GM19239 (cell line): ENCODE measurements at places on chromosomes 4 and X.

- no peak for DNase-seq
Observed at GRCh38 chr4:183995570-183995969, 90.5 kb downstream of the STOX2 start.

GRCh38 chr4:38870098-38870808, 2.6 kb downstream of the FAM114A1 start:
- DNase-seq = no peak

DNA sequence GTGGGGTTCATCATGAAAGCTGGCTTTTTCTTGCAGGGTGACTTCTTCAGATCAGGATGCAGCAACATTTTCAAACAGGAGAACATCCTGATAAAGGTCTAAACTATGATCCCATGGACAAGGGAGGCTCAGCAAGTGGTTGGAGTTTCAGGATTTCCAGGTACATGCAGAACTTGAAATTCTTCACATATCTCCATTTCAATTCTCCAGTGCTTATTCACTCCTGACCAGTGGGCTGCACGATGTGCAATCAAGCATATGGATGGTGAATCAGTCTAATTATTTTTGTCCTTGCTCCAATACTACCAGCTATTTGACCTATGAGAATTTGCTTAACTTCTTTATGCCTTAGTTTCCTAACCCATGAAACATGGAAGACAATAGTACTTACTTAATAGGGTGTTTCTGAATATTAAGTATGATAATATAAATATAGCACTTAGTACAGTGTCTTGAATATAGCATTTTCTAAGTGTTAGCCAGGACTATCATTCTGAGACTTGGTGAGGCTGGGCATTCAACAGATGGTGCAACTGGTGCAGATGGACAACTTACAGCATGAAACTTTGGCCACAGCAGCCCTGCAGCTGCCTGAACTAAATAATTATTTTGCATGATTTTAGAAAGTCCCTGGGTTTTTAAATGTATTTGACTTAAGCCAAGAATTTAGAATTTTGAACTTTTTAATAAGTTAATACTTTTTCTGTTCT, 92.4 kb downstream of the HPGD start:
- DNase-seq = no peak

DNA sequence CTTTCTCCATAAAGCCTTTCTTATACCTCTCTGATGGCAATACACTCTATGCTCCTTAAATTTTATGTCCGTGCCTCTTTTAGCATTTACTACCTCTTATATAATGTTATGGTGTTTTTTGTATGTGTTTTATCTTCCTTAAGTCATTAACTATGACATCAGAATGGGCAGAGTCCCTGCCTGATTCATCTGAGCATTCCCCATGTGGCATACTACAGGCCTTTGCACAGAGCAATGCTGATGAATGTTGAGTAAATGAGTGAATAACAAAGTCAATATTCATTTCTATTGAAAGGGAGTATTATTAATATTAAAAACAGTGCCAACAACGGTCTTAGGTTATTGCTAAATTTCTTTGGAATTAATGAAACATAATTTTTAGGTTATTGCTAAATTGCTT, 18.8 kb upstream of the RPS6KA3 start:
- DNase-seq = no peak

- no peak for DNase-seq
Observed at GRCh38 chr4:107562316-107562715, 157.7 kb downstream of the PAPSS1 start.

DNA sequence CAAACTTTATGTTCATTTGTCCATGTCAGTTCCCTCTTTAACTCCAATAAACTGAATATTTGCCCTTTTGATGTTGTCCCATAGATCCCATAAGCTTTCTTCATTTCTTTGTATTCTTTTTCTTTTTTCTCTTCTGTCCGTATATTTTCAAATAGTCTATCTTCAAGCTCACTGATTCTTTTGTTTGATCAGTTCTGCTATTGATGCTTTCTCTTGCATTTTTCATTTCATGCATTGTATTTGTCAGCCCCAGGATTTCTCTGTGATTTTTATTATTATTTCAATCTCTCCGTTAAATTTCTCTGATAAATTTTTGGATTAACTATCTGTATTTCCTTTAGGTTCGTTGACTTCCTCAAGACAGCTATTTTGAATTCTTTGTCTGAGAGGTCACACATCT, 272.9 kb upstream of the GALNT7 start:
- DNase-seq = no peak

GRCh38 chr4:105719204-105719603, 10.6 kb downstream of the GSTCD start:
- DNase-seq = no peak

- DNase-seq = no peak
Observed at GRCh38 chrX:108122748-108123147, 31.2 kb downstream of the ATG4A start.

GRCh38 chr4:182745237-182745636, 171.9 kb downstream of the DCTD start:
- DNase-seq = no peak

DNA sequence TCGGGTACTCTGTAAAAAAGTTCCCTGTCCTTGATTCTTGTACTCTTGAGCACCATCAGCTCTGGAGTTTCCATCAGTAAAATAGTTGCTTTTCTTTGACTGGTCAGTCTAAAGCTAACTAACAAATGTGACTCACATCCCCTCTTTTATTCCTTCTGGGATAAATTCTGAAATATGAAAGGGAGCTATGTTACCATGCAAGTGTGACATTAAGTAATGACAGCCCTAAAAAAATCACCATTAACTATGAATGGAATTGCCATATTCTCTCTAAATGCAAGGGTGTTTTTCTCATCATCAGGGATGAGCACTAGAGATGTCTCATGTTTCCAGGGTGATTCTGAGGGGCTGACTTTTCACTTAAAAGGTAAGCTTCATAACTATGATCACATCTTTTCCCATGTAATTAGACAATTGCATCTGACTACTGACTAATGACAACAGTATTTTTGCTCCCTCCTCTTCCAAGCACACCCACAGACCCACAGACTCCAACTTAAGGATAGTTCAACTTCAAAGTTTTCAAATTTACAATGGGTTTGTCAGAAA, 26.9 kb upstream of the RASGEF1B start:
- no peak for DNase-seq

DNA sequence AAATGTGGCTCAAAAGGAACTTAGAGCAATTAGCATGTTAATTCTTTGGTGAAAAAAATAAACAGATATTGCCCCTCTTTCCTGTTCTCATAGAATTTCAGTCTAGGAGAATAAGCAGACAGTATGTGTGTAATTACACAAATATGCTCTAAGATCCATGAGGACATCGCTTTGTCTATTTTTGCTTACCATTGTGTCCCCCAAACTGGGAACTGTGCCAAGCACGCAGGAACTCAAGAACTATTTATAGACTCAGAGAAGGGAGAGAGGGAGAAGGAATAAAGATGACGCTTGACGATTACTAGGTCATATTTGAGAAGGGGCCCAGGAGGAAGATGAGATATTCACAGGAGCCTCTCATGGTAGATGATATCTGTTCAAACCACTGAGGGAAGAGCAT, 692.6 kb downstream of the RAB28 start:
- DNase-seq = no peak

DNA sequence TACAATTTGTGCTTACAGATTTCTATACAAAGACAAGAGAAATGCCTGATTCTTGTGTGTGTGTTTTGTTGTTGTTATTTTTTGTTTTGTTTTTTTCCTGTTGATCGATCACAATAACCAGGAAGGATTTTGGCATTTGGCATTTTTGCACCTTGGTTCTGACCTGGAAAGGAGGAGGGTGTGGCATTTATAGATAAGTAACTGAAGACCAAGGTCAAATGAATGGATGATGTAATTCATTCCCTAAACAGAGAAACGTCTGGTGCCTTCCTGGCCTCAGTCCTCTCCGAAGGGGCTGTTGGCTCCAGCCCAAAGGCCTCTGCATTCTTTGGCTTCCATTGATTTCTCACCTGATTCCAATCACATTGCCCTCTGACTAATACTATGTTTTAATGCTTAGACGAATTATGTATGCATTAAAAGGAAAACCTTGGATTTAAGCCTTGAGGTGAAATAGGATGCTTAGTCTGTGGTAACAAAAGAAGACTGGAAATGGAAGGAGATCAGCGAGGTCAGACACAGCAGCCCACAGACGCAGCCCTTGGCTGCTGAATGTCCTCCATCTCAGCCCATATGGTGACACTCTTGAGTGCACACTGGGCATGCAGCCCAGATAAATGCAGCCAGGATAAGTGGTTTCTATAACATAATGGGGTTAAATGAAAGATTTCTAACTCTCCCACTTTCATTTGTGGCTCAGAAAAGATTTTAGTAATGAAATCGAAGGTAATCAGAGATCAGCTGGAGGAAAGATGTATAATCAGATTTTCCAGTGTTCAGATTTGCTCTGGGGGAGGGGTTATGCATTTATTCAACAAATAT, 60.5 kb upstream of the TRIM2 start:
- no peak for DNase-seq

- no peak for DNase-seq
Observed at GRCh38 chr4:106864231-106864630, 171.9 kb downstream of the DKK2 start.

GRCh38 chr4:80253510-80253909, 13.0 kb upstream of the FGF5 start:
- no peak for DNase-seq

DNA sequence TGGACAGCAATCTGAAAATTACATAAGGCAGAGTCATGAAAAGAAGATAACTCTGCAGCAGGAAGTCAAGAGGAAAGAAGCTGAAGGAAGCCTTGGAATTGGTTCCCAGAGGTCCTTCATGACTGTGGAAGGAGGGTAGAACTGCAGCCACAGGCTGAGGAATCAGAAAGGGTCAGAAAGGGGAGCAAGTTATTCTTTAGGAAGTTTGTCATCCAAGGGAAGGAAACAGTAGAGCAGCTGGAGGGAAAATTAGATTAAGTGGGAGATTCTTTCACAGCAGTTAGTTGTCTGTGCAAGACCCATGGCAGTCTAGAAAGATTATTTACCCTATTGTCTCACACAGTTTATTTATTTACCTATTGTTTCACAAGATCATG, 9.3 kb upstream of the ADH1C start:
- DNase-seq = no peak

GRCh38 chrX:54807524-54808108, at the start of gene MAGED2:
TSS of gene MAGED2 (plus strand) at chrX:54807745. CDS start at chrX:54809332, 1,587 bp downstream.
- DNase-seq = no peak

DNA sequence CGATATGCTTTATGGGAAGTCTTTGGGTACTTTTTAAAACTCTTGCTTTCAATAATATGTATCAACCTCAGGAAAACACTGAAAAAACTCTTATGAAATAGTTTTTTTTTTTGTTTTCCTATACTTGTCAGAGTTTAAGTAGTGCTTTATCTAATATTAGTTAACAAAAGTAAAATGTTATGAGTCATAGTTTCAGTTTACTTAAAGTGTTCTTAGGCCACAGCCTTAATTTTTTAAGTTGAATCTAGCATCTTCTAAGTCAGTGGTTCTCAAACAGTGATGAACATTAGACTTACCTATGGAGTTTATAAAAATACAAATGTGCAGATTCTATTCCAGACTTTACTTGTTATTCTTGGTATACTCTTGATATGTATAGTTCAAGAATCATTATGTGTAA, 26.3 kb upstream of the ADGRL3 start:
- no peak for DNase-seq

GRCh38 chrX:101260435-101260834, 30.7 kb downstream of the TAF7L start:
- no peak for DNase-seq

- no peak for DNase-seq
Observed at GRCh38 chr4:156933633-156934258, 37.9 kb downstream of the PDGFC start.

GRCh38 chr4:186201535-186202230, 10.3 kb downstream of the CYP4V2 start:
- peak; percentile 50 for DNase-seq

DNA sequence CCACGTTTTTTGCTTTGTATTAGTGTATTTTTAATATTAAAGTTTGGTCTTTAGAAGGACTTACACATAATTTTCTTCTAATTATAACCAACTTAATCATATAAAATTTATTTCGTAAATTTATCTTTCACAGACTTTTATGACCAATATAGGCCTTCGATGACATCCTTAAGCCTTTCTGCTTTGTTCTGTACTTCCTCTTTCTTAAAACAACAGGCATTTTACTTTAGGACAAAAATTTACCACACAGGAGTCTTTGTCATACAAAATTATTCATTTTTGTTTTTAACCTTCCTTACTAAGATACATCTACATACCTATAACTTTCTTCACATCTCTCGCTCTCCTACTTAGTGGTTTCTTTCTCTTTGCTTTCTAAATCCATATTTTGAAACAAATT, 56.3 kb downstream of the RGS12 start:
- no peak for DNase-seq

- DNase-seq = no peak
Observed at GRCh38 chr4:175424111-175424510, 388.0 kb downstream of the GPM6A start.

GRCh38 chr4:168521721-168522120, 24.9 kb downstream of the PALLD start:
- DNase-seq = no peak

GRCh38 chrX:38999967-39000745, 198.9 kb downstream of the MID1IP1 start:
- DNase-seq = no peak

DNA sequence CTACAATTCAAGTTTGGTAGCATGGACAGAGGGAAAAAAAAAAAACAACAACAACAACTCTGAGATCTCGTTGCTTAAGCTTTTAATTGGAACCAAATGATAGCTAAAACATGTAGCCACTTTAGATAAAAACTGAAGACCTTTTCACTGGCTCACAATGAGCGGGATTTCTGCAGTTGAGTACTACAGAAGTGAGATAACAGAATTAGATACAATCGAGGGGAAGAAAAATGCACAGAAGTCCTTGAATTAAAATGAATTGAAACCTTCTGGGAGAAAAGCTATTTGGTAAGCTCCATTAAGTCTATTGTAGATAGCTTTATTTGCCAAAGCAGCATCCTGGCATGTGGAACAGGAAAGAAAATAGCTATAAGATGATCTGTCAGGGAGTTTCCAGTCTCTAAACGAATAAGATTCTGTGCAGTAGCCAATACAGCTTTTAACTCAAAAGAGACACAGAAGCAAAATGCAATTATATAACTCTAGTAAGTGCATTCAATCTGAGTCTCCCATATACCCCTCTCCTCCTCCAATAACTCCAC, 248.5 kb downstream of the ENOX2 start:
- no peak for DNase-seq

- no peak for DNase-seq
Observed at GRCh38 chr4:8394061-8394519, 46.4 kb downstream of the ACOX3 start.

DNA sequence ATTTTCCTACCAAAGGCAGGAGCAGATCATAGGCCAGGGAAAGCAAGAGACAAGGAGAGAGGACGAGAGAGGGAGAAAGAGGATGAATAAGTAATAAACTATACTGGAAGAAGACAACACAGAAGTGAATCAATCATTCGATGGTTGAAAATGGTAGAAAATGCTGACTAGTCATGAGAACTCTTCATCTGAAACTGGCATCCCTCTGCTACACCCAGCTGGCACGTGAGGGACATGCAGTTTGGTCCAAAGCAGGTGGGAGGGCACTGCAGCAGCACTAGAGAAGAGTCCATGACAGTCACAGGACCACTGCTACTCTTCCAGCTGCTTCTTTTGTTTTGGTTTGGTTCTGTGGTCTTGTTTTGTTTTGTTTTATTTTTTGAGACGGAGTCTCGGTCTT, 74.1 kb downstream of the AFAP1 start:
- no peak for DNase-seq
